ENCODE measurements at places on chromosomes 1 and 21.
A peak's percentile ranks its signal among the peaks of the same experiment; 100 is the strongest.

- DNase-seq = no peak
These were observed 5.3 kb downstream of the KRTAP10-1 start for GRCh38 chr21:44534688-44535087.

DNA sequence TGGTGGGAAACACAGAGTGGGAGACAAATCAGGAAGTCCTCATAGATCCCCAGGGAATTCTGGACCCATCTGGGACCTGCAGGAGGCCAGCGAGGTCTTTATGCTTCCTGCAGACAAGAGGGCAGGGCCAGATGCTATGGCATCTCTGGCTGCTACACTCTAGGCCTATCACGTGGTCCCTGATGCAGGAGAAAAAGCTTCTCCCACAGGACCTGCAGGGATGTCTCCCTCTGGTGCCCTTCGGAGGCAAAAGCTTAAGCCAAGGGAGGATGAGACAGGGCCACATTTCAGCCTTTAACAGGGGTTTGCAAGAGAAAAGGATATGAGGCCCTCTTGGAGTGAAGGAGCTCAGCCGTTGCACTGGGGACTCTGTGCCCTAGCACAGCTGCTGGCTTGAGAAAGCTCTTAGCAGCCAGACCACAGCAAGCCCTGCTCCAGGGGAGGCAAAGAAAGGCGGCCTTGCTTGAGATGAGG, 243.0 kb downstream of the C1orf94 start:
- DNase-seq = no peak

DNA sequence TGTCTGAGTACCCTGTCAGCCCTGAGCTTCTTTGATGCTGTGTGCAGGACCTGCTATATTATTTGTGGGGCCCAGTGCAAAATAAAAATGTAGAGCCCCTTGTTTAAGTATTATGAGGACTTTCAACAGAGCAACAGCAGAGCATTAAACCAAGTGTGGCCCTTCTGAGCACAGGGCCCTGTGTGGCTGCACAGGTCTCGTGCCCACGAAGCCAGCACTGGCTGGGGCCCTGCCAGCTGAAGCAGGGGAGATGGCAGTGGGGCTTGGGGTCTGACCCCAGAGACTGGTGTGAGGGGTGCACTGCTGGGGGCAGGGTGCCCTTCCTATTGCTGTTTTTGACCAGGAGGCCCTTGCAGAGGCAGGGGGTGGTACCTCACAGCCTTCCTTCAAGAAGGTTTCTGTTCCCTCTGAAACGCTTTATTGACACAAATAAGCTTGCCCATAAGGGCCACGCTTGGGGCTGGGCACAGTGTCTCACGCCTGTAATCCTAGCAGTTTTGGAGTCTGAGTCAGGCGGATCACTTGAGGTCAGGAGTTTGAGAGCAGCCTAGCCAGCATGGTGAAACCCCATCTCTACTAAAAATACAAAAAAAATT, 2.2 kb upstream of the SEMA4A start:
- no peak for DNase-seq

DNA sequence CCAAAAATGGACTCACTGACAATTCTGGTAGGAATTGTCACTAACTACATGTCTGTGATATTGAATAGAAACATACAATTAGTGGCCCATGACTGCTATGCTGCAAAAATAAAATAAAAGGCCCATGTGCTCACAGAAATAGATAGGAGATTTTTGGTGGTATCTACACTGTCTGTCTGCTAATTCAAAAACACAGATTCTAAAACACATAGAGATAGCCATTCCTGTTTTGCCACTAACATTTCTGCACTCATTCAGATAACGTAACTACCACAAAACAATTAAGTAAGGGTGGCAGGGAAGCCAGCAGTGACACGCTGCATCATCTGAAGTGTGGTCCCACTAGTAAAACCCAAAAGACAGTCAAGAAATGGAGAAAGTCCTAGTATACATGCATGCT, 202.2 kb upstream of the NFIA start:
- no peak for DNase-seq

DNA sequence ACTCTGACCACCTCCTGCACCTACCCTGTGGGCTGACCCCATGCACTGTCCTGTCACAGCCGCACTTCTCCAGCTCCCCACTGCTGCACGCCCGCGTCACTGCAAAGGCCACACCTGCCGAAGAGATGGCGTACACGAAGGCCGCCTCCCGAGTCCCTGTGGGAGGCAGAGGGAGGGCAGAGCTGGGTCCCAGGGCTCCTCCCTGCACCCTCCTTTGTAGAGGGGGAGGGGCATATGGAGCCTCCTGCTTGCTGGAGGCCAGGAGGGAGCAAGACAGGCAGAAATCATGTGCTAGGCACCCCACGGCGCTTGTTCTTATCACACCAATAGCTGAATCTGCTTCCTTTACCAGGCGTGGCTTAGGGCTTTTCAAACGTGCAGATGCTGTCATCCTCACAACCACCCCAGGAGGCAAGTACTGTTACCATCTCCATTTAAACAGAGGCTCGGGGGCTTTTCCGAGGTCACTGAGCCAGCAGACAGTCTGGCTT, 21.4 kb downstream of the WNT4 start:
- no peak for DNase-seq

- no peak for DNase-seq
These were observed 53.3 kb upstream of the POGK start for GRCh38 chr1:166785987-166786386.

DNA sequence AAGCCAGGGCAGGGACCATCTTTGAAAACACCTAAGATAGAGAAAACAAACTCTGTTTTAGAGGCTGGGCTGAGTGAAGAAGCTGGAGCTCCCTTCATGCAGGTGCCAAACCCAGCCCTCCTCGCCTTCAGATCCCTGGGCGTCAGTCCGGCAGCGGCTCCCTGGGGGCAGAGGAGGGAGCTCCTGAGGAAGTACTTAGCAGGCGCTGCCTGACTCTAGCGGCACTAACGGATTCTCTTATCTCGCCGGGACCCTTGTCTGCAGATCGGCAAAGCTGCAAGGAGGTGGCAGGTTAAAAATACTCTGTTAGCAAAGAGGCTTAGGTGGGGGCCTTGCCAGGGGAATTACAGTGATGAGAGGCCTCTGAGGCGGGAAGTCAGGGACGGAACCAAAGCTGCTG, 79.6 kb downstream of the PLXNA2 start:
- no peak for DNase-seq

GRCh38 chr1:2229911-2230731, 2.0 kb downstream of the SKI start:
- DNase-seq = peak; percentile 53

DNA sequence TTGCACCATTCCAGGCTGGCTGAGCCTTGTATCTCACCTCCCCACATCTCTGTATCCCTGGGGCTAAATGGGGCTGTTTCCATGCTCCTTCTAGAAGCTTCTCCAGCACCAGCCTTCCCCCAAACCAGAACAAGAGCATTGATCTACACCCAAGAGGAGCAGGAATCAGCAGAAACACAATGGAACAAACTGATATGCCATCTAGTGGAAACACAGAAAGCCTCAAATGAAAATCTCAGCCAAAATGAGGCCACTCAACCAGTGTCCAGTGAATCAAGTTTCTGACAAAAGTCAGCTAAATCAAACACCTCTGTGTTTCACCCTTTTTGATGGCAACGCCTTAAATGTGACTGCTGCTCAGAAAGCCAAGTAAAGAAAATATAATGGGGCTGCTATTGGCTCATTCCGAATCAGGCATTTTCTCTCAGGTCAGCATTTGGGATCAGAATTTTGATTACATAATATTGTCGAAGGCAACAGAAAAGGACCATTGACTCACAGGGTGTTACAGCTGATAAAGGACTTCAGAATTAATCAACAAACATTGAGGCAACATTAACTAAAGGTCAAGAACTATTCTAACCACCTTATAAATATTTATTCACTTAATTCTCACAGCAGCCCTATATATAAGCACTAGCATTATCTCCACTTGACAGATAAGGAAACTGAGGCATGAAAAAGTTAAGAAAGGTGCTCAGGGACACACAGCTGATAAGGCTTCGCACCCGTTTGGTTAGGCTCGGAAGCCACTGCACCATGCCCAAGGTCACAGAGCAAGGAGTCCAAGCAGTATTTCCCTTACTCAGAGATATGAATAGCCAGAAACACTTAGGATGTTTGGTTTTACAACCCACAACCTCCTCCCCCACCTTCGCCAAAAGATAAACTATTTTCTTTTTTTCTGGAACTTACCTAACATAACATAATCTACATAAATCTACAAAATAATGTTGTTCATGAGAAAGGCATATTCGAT, 85.8 kb upstream of the KCNJ15 start:
- no peak for DNase-seq
